ENCODE measurements at places on chromosomes 16 and 17. TPM values are rescaled to one million over a fixed set of nuclear protein-coding genes. Genes with fewer than 3 reads are reported as not detected.

The NEUROD2 gene
- not detected for total RNA-seq

The EVI2A gene
- total RNA-seq, result 24.1 TPM

The CMTM1 gene
- 1.0 TPM for total RNA-seq

The RASD1 gene
- 413 TPM for total RNA-seq

The ZNF286A gene
- total RNA-seq, result 11.9 TPM

The SPN gene
- 0.46 TPM for total RNA-seq

The SRL gene
- 4.4 TPM for total RNA-seq

The DHRS7C gene
- total RNA-seq, result not detected

The ATP2C2 gene
- total RNA-seq, result not detected

The HSD3B7 gene
- 45.3 TPM for total RNA-seq

The PPY gene
- total RNA-seq, result not detected

The IGF2BP1 gene
- not detected for total RNA-seq

The CRYBA1 gene
- not detected for total RNA-seq

The KRT9 gene
- total RNA-seq, result not detected

The CES5A gene
- not detected for total RNA-seq

The LGALS9B gene
- not detected for total RNA-seq

The TK1 gene
- 3.8 TPM for total RNA-seq

The CCDC200 gene
- total RNA-seq, result not detected

The PPL gene
- total RNA-seq, result 31.3 TPM

The FOXL1 gene
- total RNA-seq, result 0.25 TPM

The ARHGDIG gene
- 5.9 TPM for total RNA-seq

The SLC12A4 gene
- total RNA-seq, result 81.9 TPM

The TSPAN10 gene
- not detected for total RNA-seq

The FNDC8 gene
- not detected for total RNA-seq

The SOX8 gene
- total RNA-seq, result 0.19 TPM

The TMEM208 gene
- 36.6 TPM for total RNA-seq

The KRT20 gene
- not detected for total RNA-seq

The CLEC16A gene
- total RNA-seq, result 36.9 TPM

The TBC1D3I gene
- not detected for total RNA-seq

Measured in omental fat pad (tissue), 4 donors.